ENCODE measurements at places on chromosomes 4 and X.

GRCh38 chrX:37871626-37872302 is 24.4 kb upstream of the DYNLT3 start:
- no peak for DNase-seq

GRCh38 chr4:110484029-110484428 is 8.1 kb downstream of the ENPEP start:
- peak; percentile 60 for DNase-seq

GRCh38 chrX:7215842-7216241 is 67.9 kb upstream of the PUDP start:
- DNase-seq, result no peak

DNA sequence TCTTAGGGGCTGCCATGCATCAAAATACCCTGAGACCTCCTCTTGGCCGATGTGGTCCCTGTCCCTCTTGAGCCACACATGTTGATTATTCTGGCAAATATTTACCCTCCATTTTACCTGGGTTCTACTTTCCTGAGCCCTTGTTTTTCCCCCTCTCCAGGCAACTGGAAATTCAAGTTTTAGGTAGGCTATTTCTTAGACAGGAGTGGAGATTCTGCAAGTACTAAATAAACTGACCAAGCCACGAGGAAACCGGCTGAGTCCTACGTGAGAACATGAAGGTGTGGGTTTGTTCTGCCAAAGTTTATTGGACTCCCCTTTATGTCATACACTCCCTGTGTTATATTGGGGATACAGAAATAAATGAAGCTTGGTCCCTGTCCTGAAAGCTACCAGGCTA is 88.1 kb downstream of the RTL5 start:
- no peak for DNase-seq

GRCh38 chr4:24659241-24659961 is 75.0 kb upstream of the DHX15 start:
- DNase-seq, result no peak

GRCh38 chrX:22424122-22424915 is 151.6 kb downstream of the CBLL2 start:
- no peak for DNase-seq

GRCh38 chr4:109411964-109412363 is 21.7 kb upstream of the SEC24B start:
- DNase-seq, result no peak

DNA sequence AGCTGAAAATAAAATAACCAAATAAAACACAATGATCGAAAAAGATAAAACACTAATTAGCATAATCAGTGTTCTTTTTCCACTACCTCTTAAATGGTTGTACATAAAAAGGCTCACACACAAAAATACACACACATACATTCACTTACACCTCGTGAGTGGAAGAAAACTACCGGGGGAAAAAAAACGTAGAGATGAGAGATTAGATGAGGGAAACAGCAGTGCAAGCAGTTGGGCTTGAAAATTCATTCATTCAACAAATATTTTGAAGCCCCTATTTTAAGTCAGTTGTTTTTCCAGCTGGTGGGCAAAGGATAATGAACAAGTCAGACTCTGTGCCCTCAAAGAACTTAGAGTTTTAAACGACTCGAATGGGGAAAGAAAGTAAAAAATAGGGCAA is 1.0 kb downstream of the TBCK start:
- peak; percentile 5 for DNase-seq

DNA sequence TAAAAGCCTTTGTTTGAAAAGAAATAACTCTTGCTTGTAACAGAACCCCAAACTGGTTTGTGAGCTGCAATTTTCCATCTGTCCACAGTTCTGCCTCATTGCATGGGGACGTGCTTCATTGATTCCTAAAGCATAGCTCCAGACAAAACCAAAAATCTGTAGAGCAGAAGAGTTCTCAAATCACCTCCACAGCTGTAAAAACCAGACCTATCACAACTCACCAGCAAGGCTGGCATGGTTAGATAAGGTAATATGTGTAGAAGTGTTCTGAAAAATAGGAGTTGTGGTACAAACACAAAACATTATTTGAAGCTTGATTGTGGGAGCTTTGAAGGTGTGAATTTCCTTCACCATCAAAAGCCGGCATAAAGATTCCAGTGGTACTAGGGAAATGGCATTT is 12.5 kb upstream of the RAB28 start:
- no peak for DNase-seq

- DNase-seq, result no peak
Measured at GRCh38 chr4:123419885-123420755, 23.5 kb downstream of the SPRY1 start.

- DNase-seq, result no peak
Measured at GRCh38 chrX:56468441-56468840, 95.0 kb upstream of the UBQLN2 start.

- no peak for DNase-seq
Measured at GRCh38 chr4:39472396-39472795, 13.5 kb downstream of the LIAS start.

DNA sequence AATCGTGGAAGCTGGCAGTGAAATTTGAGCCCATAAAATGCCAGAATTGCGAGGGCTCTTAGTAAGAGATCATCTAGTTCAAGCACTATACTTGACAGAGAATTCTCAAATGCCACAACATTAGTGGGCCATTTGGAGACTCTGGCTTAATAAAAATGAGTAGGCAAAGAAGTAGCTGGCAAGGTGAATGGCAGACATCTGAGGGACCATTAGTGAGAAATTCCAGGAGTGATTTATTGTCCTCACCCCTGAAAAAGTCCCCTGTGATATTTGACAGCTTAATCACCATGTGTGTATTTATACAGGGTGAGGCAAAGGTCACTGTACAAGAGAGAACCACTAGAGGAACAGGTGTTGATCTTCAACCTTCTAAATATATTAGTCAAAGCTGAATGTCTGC is 207.5 kb downstream of the CHRDL1 start:
- DNase-seq, result no peak

- DNase-seq, result no peak
Measured at GRCh38 chr4:106286611-106287010, 29.4 kb downstream of the TBCK start.

DNA sequence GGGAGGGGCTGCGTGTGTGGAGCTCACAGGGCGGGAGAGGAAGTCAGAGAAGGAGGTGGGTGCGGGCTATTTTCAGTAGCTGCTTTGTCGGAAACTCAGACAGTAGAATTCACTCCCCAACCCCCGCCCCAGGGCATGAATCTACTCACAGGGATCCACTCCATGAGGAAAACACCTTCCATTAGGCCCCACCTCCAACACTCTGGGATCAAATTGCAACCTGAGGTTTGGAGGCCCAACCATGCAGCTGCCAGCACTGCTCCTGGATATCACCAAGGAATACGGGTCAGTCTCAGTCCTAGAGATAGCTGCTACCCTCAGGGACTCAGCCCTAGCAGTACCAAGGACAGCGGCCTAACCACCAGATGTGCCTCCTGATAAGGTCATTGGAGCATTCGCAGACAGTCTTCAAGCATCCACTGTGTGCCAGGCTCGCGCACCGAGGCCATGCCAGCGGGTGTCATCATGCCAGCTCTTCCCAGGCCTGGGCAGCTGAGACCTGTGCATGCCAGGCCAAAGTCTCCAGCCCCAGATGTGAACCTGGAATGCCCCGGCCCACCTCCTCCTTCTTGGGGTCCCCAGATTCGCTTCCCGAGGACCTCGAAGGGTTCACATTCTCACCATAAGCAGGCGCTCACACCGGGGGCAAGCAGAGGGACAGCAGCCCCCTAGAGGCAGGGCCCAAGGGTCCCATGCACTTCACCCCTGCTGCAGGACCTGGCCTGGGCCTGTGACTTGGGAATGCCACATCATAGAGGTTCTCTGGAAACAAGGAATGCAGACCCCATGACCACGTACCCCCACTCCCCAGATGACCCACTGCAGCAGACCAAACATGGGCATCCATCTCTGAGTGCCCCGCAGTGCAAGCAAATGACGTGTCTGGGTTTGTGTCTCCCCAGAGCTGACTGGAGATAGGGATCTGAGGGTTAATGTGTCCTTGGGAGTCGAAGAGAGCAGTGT is 102.3 kb downstream of the ADRA2C start:
- DNase-seq, result peak; percentile 42

DNA sequence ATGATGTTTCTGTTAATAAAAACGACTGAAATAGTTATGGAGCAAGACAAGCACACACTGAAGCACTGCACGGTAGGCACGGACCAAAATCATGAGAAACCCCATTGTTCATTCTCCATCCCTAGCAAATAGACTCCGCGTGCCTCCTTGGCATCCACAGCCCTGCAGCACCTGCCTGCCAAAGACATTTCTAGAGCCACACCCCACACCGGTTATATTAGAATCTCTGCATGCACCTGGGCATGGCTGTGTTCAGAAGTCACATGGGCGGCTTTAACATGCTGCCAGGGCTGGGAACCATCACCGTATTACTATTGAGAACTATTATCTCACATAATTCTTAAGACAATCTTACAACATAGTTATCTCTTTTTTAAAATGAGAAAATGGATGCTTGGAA is 5.9 kb downstream of the PDLIM3 start:
- no peak for DNase-seq

- no peak for DNase-seq
Measured at GRCh38 chr4:126784966-126785580, 847.7 kb upstream of the INTU start.

DNA sequence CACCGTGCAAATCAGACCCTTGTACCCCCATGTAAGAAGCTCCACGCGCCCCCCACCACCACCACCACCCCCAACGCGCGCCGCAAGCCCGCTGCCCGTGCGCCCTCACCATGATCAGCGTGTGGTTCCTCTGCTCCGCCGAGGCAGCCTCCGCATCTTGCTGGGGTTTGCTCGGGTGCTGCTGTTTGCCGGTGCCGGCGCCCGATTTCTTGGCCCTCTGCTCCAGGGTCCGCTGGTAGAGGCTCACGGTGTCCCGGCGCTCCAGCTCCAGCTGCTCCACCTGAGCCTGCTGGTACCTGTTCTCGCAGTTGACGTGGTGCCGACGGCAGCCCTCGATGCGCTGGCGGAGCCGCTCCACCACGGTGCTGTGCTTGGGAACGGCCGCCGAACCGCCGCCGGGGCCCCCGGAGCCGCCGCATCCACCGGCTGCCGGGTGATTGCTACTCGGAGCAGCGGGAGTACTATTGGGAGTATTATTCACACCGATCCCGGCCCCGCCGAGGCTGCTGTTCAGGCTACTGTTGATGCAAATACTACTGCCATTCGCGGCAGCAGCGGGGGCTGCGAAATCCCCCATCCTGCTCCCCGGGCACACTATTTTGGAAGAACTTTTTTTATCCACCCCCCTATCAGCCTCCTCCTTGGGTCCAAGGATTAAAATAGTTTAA is 1.1 kb downstream of the MAML3 start:
- peak; percentile 36 for DNase-seq

GRCh38 chrX:12979616-12980015 is 4.7 kb downstream of the TMSB4X start:
- DNase-seq, result peak; percentile 13

GRCh38 chr4:33296876-33297455 is 2576.8 kb downstream of the PCDH7 start:
- no peak for DNase-seq

GRCh38 chr4:65370709-65371108 is 299.6 kb downstream of the EPHA5 start:
- DNase-seq, result no peak

- DNase-seq, result no peak
Measured at GRCh38 chr4:103410386-103410785, 212.2 kb upstream of the CENPE start.

DNA sequence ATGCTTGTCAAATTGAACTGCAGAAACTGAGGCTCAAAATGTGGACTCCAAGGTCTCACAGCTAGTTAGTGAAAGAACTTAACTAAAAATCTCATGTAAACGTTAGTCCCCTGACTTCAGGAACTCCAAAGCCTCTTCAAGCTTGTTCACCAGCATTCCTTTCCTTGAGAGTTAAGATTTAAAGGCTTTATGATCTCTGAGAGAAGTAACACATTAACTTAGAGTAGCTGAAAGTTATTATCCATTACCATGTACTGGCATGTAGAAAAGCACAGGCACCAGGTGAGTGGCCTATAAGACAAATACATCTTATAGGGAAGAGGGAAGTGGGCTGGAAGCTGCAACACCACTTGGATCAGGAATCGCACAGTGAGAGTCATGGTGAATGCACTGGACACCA is 15.3 kb downstream of the PARM1 start:
- no peak for DNase-seq

- no peak for DNase-seq
Measured at GRCh38 chr4:22473268-22473667, 42.6 kb downstream of the ADGRA3 start.

DNA sequence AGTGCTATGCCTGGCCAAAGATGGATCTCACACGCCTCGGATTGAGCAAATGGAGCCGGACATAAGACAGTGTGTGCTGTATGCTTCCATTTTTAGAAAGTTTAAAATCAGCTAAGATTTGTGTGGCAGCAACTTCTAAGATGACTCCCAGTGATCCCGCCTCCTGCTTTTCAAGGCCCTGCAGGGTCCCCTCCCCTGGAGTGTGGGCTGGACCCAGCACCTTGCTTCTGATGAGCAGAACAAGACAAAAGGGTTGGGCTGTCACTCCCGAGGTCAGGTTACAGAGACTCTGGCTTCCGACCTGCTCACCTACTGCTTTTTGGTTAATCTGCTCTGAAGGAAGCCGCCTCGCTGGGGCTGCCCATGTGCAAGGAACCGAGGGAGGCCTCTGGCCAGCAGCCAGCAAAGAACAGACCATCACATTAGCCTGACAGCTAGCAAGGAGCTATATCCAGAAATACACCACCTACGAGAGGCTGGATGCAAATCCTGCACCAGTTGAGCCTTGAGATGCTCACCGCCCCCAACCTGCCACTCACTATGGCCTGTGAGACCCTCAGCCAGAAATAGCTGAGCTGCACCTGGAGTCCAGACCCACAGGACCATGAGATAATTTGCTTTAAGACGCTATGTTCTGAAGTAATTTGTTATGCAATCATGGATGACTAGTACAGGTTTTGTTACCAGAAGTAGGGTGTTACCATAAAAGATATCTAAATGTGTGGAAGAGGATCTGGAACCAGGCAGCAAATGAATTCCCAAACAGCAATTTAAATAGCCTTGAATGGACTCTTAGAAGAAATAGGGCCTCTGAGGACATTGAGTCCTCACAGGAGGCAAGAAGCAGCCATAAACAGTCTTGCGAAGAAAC is 47.6 kb downstream of the CRMP1 start:
- no peak for DNase-seq

DNA sequence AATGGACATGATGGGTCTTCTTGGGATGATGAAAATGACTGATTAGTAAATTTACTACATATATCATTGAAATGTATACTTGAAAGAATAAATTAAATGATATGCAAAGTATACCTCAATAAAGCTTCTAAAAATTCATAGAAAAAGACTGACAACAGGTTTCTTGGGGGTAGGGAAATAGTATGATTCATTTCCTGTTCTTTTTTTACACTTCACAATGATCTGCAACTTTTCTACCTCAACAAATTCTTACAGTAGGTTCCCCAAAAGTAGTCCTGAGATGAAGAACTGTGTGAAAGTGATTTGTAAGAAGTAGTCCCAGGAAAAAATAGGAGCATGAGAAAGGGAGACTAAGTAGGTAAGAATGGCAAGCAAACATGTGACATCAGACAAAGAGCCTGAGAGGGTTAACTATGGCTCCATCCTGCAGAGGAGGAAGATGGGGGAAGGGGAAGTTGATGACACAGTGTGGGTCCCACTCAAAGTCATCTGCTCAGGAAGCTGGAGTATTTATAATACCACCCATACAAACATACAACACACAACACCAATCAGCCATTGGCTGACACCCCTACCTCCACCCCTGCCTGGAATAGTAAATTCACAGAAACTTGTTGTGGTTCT is 73.9 kb downstream of the ARHGAP6 start:
- DNase-seq, result peak; percentile 2

GRCh38 chr4:167908816-167909215 is 183.5 kb upstream of the ANXA10 start:
- no peak for DNase-seq

Measured in NAMALWA (cell line).